Activated T-cell treated with anti-CD3 and anti-CD28 coated beads for 24 hours (primary cell): ENCODE measurements at places on chromosomes 7 and 10.

- DNase-seq, result no peak
Observed at GRCh38 chr7:99027841-99028240, 116.1 kb downstream of the SMURF1 start.

DNA sequence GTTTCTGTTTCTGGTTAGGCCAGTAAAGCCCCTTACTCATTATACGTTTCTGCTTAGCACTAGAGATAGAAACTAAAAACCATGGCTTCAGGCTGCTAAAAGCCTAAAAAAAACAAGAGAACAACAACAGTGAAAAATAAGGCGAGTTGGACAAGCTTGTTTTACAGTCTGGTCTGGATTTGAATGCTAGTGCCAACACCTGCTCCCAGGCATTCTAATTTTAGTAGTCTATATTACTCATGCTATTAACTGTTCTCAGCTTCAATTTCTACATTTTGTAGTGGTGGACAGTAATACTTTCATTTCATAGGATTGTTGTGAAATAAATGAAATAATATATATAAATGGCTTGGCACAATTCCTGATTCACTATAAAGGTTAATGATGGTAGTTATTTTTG lies 108.5 kb downstream of the HBP1 start:
- no peak for DNase-seq

DNA sequence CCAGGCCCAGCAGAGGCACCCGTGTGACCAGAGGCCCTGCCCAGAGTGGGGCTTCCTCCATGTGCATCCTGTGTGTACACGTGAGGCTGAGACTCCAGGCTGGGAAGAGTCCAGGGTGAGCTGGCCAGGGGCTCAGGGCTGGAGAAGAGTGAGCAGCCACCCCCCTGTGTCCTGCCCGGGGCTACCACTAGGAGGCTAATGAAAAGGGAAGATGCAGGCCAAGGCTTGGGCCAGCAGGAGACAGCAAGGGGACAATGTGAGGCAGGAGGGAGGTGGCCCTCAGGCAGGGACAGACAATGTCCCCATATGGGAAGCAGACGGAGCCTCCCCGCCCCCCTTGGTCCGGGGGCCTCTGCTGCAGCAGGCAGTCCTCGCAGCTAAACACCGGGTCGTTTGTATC lies 102.0 kb downstream of the HIF1AN start:
- DNase-seq, result no peak

- DNase-seq, result no peak
Observed at GRCh38 chr7:98125759-98126158, 19.1 kb downstream of the LMTK2 start.

- no peak for DNase-seq
Observed at GRCh38 chr7:151387161-151388006, 22.5 kb downstream of the WDR86 start.

DNA sequence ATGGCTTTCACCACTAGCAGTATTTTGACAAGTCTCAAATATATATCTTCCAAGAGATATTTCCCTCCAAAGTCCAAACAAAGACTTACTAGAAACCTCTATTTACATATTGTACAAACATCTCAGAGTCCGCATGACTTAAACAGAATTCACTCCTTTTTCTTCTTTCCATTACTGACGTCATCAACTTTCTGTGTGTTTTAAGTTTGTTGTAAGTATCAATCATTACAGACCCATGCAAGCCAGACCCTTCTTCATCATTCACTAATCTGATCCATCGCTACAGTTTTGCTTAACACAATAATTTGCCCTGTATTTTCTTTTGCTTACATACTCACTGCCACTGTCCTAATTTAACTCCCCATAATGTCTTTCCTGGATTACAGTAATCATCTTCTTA lies 51.9 kb downstream of the SEMA3A start:
- DNase-seq, result no peak

GRCh38 chr7:154776350-154776749 lies 226.6 kb downstream of the PAXIP1 start:
- no peak for DNase-seq

- no peak for DNase-seq
Observed at GRCh38 chr7:100722480-100723212, 2.4 kb downstream of the EPO start.

DNA sequence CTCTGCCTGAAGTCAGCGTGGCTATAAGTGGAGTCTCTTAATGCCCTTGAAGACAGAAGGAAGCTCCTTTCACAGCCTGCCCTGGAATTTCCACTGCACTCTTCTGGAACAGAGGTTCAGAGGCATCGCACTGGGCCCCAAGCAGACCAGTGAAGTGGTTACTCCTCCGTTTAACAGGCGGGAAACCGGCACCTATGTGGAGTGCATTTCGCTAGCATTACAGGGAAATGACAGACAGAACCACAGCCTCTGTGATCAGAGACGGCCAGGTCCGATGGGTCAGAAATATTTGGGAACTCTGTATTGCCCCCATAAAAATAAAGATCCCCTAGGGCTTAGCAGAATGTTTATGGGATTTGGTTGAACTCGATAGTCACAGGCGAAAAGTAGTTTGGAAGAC lies 406.9 kb upstream of the PRKCQ start:
- no peak for DNase-seq

- no peak for DNase-seq
Observed at GRCh38 chr7:46165276-46165675, 244.2 kb upstream of the IGFBP3 start.

DNA sequence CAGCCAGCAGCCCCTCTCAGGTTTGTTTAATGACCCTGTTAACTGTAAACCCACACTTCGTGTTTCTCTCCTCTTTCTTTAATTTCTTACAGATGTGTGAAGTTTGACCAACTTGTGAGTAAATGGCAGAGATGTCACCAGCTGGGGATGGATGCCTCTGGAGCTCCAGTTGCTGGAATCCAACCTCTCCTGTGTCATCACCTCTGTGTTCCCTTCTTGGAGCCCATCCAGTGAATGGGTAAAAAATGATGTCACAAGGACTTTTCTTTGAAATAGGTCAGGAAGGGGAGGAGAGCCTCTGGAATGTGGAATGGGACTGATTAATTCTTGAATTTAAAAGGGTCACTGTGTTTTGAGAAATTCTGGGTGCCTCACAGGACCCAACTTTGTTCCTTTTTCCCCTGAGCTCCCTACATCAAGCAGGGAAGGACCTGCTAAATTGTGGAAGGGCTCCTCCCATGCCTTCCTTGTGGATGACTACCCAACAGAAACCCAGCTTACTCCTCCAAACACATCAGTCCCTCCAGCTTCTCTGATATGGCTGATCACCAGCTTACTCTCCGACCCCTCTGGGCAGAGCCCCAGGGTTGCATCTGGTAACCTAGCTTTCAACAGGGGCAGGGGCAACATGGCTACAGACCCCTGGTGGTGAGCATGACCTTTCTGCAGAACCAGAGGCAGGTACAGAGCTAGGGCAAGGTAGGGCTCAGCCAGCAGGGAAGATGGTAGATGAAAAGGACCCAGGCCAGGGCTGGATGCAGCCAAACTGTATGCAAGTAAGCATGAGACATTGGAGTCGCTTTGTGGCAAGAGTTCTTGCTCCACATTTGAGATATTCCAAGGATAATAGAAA lies 67.5 kb downstream of the STRA8 start:
- DNase-seq, result no peak

DNA sequence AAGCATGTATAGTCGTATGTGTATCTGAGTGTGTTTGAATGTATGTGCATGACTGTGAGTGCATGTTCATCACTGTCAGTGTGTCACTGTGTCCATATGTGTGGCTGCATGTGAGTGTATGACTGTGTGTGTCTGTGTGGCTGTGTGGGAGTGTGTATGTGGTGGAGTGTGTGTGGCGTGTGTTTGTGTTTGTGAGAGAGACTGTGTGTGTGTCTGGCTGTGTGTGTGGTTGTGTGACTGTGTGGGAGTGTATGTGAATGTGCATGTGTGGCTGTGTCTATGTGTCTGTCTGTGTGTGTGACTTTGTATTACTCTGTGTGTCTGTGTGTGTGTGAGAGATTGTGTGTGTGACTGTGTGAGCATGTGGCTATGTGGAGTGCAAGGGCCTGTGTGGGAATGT lies 502.4 kb downstream of the DNAJB6 start:
- no peak for DNase-seq
